ENCODE measurements at places on chromosomes 3 and 15.

- no peak for DNase-seq
Observed at GRCh38 chr3:53816425-53816824, 29.8 kb downstream of the CHDH start.

DNA sequence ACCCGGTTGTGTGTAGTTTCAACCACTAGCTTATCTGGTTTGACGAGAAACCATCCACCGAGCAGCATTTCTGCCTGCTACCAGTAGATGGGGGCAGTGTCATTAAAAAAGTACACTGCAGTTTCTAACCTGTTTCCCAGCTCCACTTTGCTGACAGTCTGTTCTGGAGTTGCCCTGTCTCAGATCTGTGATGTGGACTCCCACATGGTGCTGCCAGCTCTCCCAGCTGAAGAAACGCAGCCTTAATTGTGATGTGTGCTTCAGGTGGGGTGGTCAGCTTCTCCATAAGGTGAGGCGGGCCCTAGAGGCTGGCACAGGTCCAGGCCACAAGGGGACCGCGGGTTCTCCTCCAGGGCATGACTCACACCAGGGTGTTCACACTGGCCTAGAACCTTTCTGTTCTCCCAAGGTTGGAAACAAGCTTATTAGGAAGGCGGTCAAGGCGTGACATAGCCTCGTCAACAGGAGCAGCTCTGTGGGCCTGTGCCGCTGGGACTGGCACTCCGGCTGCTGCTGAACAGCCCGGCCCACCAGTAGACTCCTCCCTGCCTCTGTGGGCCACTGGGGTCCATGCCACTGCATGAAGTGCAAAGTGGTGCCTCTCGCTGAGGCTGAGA is 2.9 kb upstream of the FAM43A start:
- DNase-seq = peak; percentile 51

DNA sequence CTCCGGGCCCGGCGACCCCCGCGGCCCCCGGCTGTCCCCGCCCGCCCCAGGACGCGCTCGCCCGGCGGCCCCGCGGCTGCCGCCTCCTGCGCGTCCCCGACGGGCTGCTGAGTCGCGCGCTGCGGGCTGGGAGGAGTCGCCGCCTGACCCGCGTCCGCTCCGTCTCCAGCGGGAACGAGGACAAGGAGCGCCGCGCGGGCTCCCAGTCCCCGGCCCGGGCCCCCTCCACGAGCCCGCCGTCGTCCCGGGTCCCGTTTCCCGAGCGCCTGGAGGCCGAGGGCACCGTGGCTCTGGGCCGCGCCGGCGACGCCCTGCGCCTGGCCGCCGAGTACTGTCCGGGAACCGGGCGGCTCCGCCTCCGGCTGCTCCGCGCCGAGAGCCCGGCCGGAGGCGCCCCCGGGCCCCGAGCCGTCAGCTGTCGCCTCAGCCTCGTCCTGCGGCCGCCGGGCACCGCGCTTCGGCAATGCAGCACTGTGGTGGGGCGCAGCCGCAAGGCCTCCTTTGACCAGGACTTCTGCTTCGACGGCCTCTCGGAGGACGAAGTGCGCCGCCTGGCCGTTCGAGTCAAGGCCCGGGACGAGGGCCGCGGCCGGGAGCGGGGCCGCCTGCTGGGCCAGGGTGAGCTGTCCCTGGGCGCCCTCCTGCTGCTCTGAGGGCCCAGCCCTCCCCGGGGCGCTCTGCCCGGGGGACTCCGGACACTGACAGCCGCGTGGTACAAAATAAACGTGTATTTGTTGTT is 1.5 kb downstream of the C2CD4A start:
- no peak for DNase-seq

DNA sequence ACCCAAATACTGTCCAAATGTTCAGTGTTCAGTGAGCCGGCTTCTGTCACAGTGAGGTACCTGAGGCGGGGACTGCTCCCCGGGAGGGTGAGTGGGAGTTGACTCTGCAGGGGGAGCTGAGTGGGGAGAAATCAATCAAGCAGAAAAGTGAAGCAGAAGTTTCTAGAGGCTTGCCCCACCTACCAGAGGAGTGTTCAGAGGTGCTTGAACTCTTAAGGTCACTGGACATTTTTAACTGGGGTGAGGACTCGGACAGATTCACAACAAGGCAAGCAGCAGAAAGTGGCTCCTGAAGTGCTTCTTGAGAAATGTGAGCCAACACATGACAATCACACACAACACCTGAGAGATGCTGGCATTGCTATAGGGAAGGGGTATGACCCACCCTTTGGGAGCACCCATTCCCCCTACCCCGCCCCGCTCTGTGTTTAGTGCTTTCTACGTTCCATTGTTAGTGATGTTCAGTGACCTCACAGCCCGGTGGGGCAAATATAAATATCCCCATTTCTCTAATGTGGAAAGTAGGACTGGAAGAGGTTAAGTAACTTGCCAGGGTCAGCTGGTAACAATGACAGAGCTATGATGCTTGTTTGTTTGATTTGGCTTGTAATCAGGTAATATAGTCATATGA is 48.6 kb upstream of the AKAP13 start:
- no peak for DNase-seq

DNA sequence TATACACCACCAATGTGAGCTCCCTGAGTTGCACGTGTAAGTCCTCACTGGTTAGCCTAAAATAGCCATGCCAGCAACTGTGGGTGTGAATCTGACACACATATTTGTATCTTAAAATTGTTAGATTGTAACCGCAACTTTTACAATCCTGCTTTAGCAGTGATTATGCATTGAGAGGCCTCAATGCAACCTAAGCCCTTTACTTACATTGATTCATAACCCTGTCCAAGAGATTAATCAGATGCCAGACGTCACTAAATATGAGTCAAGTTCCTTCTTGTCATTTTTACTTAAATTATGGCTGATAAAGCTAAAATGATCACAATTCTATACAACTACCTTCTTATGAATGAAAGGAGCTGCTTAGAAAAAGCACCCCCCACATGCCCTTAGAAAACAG is 46.9 kb downstream of the IL17RD start:
- DNase-seq = no peak

GRCh38 chr15:92883876-92884435 is 16.2 kb upstream of the CHD2 start:
- DNase-seq = no peak

DNA sequence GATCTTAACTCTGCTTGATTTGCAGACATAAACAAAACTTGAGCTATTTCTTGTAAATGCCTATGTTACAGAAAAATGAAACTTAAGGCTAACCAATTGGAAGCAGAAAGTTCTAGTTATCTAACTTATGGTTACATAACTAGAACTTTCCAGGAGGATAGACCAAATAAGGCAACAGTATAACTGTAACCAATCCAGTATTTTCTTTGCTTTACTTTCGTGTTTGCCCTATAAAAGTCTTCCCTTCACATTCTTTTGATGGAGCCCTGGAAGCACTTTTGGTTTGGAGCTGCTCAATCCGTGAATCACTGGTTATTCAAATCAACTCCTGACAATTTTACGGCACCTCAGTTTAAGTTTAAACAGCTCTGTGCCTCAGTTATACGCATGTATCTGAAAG is 164.6 kb downstream of the SUCLG2 start:
- DNase-seq = no peak

DNA sequence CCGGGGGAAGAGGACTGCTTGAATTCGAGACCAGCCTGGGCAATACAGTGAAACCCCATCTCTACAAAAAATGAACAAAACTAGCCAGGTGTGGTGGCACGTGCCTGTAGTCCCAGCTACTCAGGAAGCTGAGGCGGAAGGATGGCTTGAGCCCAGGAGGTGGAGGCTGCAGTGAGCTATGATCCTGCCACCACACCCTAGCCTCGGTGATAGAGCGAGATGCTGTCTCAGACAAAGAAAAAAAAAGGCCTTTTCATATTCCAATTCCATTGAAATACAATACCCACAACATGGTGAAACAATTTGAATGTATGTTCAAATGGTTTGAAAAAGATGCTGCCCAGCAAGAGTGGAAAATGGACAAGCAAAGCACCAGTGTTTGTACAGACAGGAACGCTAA is 61.8 kb upstream of the ZNF148 start:
- no peak for DNase-seq

Measured in stimulated activated CD8-positive, alpha-beta memory T cell treated with anti-CD3 and anti-CD28 coated beads, Interleukin-15, amount 100 ng/mL, for 48 hours (primary cell).